ENCODE measurements at places on chromosomes 4 and X.

DNA sequence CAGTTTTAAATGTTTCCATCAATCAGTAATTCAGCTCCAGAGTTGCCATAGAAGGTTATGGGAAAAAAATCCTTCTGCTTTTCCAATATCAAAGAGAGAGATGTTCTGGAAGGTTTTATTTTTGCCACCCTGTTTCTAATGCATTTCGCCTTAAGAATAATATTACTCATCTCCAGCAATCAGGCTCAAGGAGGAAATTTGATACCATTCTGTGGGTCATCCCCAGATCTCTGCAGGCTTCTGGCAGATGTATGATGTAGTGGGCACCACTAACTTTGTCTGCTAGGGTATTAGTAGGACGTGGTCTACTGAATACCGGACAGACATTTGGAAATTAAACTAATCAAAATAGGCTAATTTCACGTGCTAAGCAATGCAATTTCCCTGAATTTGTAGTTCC is 645.4 kb upstream of the TENM3 start:
- no peak for DNase-seq

GRCh38 chr4:128682942-128683666 is 126.4 kb upstream of the JADE1 start:
- DNase-seq: peak; percentile 89

DNA sequence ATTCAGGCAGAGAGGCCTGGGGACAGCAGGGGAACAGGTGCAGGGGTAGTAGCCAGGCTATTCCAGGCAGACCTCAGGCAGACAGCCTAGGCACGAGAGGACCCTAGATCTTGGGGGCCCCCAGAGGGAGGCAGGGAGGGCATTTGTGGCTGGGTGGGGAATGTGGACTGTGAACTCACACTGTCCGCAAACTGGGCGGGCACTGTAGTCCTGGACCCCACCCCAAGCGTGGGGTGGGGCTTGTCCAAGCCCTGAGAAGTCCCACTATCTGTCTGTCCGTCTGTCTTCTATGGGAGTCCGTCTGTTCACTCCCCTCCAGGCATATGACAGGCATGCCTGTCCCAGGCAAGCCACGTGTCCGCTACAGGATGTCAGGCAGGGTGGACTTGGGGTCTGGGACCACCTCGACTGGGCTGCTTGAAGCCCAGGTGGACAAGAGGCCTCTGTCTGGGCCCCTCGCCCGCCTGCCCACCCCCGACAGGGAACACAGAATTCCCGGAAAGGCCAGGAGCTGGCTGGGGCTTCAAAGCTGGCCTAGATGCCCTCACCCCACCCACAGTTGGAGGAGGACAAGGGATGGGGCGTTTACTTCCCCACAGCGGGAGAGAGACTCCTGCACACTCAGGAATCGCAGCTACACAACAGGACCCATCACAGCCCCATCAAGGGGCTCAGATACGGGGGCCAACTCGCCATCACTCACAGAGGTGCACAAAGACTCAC is at the start of gene SLC38A5:
SLC38A5 (minus strand) TSS at position 151 of the 723 bp plus-strand sequence. CDS start 2,336 bp downstream, outside the sequence.
- DNase-seq: no peak

- no peak for DNase-seq
These were observed 612 bp downstream of the CPLX1 start for GRCh38 chr4:825063-825970.

- no peak for DNase-seq
These were observed at the start of gene CXCL3 for GRCh38 chr4:74038425-74039314. CXCL3 (minus strand) TSS chr4:74038689; CDS start chr4:74038611, 78 bp downstream.

DNA sequence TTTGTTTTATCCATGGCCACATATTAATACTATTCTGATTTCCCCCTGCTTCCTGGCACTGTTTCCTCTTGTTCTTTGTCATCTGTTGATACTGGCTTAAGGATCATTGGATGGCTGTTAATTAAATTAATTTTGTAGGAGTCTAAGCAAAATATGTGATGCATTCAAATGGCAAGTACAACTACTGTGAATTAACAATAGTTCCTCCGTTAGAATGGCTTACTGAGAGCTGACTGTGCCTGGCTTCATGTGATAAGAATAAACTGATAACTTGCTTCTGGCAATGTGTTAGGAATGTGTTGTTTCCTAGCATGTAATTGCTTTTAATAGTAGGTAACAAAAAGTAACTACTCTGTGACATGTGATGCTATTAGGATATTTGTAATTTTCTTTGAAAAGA is 98.5 kb downstream of the RPA4 start:
- no peak for DNase-seq

DNA sequence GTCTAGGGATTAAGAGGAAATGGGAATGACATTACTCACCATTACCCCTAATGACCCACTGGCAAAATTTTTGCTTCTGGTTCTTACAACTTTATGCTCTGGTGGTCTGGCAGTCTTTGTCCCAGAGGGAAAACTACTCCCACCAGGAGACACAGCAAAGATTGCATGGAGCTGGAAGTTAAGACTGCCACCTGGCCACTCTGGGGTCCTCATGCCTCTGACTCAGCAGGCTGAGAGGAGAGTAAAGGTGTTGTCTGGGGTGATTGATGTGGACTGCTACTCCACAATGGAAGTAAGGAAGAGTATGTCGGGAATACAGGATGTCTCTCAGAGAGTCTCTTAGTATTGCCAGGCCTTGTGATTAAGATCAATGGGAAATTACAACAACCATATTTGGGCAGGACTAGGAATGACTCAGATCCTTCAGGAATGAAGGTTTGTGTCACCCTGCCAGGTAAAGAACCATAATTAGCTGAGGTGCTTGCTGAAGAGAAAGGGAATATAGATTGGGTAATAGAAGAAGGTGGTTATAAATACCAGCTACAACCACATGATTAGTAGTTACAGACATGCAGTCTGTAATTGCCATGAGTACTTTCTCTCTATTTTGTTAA is 215.5 kb downstream of the GPAT3 start:
- no peak for DNase-seq

DNA sequence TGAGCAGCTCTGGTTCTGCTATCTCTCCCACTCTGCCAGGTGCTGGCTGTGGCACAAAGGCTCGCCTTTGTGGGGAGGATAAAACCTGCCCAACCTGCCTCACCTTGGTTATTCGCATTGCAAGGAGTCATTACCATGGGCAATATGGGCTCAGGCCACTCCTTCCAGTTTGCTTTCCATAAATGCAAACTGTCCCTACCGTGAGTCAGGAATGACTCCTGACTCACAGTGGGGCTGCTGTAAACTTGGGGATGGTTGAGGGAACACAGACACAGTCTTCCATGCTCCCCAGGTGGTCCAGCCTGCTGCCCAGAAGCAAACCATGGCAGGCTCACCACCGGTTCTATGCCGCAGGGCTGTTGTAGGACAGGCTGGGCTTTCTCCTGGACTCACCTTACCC is 36.1 kb downstream of the COQ2 start:
- no peak for DNase-seq

GRCh38 chr4:108384544-108384943 is 215.8 kb upstream of the LEF1 start:
- DNase-seq: no peak

- no peak for DNase-seq
These were observed 5.7 kb downstream of the RPL34 start for GRCh38 chr4:108626056-108626455.

- no peak for DNase-seq
These were observed 44.6 kb upstream of the SORCS2 start for GRCh38 chr4:7147661-7148310.
